Stimulated activated CD8-positive, alpha-beta memory T cell treated with anti-CD3 and anti-CD28 coated beads, Interleukin-15, amount 100 ng/mL, for 4 hours (primary cell): ENCODE measurements at places on chromosomes 7 and 10.

DNA sequence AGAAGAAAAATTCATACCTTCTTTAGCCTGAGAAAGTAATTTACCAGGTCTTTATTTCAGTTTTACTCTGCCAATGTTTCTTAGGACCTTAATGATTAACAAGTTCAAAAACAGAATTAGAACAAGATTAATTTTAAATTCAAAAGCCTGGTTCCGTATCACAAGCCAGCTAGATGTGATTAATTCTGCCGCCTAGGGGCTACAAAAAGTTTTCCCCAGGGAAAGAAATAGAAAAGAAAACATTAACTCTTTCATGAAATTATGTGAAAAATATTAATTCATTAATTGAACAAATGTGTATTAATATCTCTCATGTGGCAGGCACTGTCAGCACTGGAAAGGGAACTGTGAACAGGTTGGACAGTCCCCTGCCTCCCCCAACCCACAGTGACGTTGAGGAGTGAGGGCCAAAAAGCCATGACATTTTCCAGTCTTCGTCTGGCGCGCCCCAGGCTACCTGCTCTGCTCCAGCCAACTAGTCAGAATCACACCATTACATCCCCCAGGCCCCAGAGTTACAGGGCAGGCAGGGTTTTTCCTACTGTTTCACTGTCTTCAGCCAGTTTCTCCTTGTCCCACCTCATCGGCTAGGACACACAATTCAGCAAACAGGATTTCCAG, 20.1 kb downstream of the TMEM176A start:
- DNase-seq = no peak

- no peak for DNase-seq
Observed at GRCh38 chr10:121570315-121570714, 27.9 kb downstream of the FGFR2 start.

DNA sequence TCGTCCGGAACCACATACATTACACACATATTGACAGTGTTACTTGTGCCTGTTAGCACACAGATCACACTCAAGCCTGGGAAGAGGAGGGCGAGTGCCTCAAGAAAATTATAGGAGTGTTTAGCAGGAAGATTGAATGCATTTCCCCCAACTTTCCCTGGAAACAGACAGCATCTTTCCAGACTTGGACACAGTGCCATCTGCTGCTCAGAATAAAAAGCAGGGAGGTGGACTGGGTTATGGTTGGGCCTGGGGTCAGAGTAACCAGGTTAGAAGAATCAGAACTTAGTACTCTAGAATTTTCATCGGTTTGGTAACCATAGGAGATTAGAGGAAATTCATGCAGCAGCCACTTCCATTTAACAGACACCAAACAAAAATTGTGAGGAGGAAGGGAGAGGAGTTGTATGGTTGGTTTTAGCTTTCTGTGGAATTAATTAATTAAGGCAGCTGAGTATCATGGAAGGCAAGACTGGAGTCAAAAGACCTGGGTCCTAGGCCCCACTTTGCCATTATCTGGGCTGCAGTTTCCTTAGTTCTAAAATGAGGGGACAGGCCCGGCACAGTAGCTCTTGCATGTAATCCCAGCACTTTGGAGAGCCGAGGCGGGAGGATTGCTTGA, 43.4 kb upstream of the OPTN start:
- no peak for DNase-seq

DNA sequence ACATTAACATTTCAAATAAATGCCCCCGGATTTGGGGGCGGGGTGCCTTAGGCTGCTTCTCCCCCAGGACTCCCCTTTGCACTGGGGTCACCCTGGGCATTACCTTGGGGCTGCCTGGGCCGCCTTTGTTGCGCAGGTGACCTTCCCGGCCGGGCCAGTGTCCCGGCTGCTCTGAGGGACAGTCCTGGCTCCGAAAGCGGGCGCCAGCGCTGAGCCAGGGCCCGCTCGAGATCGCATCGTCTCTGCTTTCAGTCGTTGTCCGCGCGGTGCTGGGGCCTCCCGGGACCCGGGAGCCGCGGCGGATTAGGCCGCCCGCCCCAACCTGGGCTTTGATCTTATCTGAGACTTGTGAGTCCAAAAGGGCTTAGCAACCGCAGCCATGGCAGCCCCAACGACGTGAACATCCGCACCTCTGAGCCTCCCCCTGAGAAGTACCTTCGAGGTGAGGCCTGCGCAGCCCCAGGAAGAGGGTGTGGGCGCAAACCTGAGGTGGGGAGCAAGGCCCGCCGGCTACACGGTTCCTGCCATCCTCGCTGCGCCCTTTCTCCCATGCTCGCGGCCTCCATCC, 14.8 kb upstream of the WAPL start:
- no peak for DNase-seq

- no peak for DNase-seq
Observed at GRCh38 chr7:137441451-137441850, 97.9 kb upstream of the PTN start.

- no peak for DNase-seq
Observed at GRCh38 chr10:17249820-17250219, 21.8 kb downstream of the VIM start.

GRCh38 chr7:24456526-24457218, 116.6 kb upstream of the PALS2 start:
- no peak for DNase-seq

DNA sequence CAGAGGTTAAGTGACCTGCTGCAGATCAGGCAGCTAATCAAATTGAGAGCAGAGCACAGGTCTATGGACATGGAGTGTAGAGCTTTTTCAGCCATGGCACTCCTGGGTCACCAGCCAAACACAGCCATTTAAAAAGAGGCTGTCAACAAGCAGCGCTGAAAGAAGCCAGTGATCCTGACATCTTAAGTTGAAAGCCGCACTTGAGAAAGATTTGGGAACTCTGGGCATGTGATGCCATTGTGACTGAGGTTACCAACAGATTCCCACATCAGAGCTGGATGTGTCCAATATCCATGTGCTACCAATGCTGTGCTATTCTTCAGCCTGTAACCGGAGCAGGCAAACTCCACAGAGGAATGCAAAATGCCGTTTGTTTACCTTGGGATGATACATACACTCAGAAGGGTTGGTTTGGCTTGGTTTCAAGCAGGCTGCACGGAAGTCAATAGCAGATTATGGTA, 56.2 kb upstream of the ABLIM1 start:
- no peak for DNase-seq

DNA sequence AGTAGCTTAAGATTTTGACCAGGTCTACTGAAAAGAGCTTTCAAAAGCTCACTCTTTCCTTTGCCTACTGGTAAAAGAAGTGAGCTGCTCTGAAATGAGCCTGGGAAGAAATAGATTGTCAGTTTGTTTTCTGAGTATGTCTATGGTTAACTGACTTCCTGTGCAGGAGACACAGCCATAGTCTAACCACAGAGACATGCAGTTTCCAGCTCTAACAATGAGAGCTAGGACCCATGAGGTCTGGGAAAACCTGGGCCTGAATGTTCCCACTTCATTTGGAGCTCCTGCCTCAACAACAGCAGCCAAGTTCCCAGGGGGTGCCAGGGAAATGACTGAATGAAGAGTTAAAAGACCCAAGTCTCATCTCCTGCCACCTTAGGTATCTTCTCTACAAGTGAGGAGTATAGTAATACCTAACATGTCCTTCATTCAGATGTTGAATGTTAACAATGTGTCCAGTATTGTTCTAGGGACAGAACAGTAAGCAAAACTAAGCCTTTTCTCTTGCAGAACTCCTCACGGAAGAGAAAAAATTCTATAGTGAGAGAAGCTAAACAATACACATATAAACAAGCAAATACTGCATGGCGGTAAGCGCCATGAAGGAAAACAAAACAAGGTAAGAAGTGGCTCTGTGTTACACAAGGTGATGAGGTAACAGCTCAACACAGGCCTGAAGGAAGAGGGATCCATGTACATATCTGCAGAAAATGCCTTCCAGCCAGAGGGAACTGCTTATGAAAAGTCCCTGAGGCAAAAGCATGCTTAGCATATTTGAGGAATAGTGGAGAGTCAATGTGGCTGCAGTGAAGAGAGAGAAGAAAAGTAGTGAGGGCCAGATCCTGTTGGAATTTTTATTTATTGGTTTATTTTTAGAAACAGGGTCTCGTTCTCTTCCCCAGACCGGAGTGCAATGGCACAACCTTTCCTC, 26.4 kb upstream of the ANKRD1 start:
- no peak for DNase-seq

DNA sequence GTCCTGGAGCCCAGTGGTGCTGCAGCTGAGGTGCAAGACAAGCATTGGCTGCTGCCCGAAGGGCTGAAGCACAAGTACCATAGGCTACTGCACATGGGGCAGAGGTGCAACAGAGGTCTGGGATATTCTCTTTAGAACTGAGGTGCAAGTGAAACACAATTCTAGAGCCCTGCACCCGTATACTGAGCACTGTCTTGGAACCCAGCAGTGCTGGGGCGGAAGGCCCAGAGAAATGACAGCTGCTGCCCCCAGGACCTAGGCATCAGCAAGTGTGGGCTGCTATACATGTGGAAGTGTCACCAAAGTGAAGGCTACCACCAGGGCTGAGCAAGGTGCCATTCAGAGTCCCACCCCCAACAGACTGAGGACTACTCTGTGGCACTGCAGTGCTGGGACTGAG, 393.6 kb upstream of the STEAP1 start:
- no peak for DNase-seq

- no peak for DNase-seq
Observed at GRCh38 chr10:14560274-14560673, 214.4 kb downstream of the FAM107B start.

GRCh38 chr10:126929391-126929790, 24.2 kb downstream of the DOCK1 start:
- DNase-seq = no peak

GRCh38 chr10:128727114-128727513, 600.9 kb upstream of the MKI67 start:
- DNase-seq = no peak

GRCh38 chr7:66355756-66356155, 150.6 kb downstream of the TPST1 start:
- no peak for DNase-seq

DNA sequence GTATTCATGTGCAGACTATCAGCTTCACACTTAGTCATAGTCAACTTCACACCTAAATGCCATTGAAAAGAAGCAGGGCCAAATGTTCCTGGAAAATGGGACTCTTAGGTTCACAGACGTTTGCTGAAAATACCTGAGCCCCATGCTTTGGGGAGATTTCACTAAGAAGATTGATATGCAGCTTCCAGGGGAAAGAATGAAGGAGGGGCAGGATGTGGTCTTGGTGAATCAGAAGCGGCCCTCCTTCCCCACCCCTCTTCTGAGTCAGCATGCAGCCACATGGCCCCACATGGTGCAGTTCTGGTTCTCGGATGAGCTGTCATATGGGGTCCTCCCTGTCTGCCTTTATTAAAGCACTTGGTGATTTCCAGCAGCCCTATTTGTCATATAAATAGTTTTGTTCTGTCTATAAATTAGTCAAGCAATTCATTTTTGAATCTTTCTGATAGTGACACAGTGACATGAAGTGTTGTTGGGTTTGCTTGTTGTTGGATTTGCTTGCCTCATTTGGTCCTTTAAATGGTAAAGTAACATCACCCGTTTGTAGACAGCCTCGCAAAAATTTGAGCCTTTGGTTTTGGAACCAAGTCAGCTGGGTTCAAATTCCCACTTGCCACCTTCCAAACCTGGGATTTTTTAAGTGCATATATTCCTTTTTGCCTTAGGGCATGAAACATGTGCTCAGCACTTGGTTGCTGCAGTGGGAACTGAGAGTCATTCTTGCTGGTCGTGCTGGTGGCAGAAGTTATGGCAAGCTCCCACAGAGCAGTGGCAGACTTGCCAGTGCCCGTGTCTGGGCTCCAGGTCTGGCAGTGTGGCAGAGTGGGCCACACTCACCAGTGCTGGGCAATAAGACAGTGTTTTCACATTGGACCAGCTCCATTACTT, 68.1 kb upstream of the CDK6 start:
- DNase-seq = peak; percentile 69

- no peak for DNase-seq
Observed at GRCh38 chr10:108469940-108470339, 1305.4 kb upstream of the SORCS1 start.

- DNase-seq = peak; percentile 91
Observed at GRCh38 chr10:71773221-71773971, at the start of gene VSIR. TSS of gene VSIR (minus strand) at chr10:71773520. CDS start at chr10:71773439, 81 bp downstream.

- DNase-seq = no peak
Observed at GRCh38 chr10:14705548-14706230, 69.0 kb downstream of the FAM107B start.

- no peak for DNase-seq
Observed at GRCh38 chr7:134209322-134210015, 82.3 kb downstream of the LRGUK start.

GRCh38 chr7:137081321-137082093, 213.1 kb downstream of the CHRM2 start:
- DNase-seq = no peak

GRCh38 chr7:42183547-42183946, 53.5 kb downstream of the GLI3 start:
- no peak for DNase-seq

DNA sequence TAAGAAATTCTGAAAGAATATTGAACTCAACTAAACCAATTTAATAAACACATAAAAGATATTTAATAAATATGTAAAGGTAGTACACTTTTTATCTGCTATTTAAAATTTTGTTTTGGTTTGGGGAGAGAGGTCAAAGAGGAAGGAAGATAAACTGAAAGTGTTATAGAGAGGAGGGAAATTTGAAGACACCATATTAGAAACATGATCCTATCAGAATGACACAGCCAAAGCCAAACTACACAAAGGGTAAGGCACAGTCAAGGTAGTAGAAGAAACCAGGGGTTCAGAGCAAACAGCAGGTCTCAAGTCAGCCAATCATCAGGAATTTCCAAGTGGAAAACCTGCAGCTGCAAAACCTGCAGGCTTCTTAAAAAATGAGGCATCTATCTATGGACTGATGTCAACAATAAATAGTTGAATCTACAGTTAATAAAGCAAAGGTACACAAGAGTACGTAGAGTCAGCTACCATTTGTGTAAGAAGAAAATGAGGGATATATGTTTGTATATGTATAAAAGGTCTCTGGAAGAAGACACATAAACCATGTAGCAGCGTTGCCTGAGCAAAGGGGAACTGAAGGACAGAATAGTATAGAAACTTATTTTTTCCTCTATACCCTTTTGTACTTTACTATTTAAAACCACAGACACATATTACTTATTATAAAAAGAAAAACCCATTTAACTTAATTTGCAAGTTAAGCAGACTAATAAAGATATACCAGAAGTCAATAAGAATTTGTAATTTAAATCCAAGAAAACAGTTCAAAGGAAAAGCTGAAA, 10.0 kb downstream of the ZNF800 start:
- DNase-seq = no peak

GRCh38 chr10:87615856-87616255, 43.8 kb upstream of the PAPSS2 start:
- DNase-seq = no peak

DNA sequence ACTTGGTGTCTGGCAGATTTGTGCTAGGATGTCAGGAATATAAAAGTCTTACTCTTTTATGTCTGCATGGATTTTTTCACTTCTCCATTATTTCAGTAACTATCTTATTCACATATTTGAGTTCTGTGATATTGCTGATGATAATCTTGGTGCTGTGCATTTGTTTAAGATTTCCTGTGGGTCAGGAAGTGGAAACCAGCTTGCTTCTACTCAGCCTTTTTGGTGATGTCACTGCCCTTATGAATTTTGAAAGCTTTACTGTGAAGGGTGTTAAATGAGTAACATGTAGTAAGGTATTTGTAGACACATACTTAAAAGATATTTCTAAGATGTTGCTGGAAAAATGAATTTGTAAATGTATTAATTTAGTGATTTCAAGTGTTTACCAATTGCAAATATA, 69.5 kb upstream of the VOPP1 start:
- no peak for DNase-seq
